Vagina (tissue), 2 donors: ENCODE measurements at places on chromosomes 13 and 19.

DNA sequence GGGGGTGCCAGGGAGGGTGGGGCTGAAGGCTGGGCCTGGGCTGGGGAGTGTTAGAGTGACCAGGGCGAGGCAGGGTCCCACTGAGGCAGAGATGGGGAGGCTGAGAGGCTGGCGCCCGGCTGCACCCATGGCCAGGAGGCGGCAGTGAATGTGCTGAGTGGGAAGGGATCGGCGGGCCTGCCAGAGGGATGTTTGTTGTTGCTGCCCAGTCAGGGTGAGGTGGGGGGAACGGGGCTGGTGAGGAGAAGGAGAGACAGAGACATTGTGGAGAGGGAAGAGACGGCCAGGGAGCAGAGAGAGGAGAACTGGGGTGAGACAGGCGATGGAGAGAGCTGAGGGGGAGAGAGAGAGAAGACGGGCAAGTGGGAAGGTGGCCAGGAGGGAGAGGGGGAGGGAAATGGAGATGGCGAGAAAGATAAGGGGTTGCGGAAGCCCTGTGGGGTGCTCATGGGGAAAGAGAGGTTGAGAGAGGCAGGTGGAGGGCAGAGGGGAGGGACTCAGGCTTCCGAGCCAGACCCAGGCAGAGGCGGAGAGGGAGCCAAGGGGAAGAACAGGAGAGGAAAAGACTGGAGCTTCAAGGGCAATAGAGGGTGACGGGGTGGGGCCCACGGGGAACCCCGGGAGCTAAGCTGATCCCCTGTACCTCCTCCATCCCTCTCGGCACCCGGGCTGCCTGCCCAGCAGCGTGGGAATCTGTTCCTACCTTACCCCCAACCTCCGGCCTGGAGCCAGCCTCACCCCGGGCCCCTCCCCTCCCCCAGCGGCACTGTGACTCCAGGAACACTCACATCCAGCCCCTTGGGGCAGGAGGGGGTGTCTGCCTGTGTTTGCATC lies 690 bp upstream of the B3GNT8 start:
- no peak for DNase-seq

- DNase-seq = no peak
Measured at GRCh38 chr19:5932609-5933262, 18.7 kb downstream of the CAPS start.

- no peak for DNase-seq
Measured at GRCh38 chr19:29320618-29321017, 107.7 kb upstream of the UQCRFS1 start.

DNA sequence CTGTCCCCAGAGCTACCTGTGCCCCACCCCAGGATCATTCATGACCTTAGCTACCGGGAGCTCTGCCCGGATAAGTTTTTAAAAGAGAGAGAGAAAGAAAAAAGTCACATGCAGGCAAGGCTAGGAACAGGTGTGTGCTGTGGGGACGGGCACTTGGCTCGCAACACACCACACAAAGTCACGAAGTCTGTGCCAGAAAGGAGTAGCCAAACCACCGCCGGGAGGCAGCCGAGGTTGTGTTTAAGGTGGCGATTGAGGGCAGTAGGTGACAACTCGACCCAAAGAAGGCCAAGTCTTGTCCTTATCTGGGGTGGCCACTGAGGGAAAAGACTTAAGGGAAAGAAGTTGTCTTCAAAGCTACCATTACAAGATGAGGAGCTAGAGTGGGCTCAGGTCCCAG lies 4.6 kb upstream of the TSHZ3 start:
- no peak for DNase-seq

DNA sequence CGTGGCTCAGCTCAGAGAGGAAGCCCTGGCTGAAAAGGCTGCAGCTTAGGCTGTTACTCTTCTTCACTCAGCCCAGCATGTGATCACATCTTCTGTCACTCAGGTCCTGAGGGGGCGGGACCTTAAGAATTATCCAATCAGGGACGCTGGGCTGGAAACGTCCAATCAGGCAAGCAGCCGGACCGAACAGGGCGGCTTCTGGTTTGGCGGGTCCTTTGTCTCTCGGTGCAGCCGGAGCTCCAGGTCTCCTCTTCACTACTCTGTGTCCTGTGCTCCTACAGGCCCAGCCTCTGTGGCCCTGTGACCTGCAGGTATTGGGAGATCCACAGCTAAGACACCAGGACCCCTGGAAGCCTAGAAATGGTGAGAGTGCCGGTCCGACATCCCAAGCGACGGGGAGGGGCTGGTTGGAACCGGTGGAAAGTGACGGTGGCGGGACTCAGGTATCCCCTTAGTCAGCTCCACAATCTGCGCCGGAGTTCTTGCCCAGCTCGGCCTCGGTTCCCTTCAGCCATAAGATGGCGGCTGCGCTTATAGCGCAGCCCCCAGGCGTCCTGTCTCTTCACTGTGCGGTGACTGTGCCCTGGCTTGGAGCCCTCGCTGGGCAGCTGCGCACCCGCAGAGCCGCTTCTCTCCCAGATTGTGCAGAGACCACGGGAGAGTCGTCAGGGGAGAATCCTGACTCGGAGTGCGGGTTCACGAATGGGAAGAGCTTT lies at the start of gene ZNF93:
TSS of gene ZNF93 (plus strand) at position 218 of the 716 bp plus-strand sequence. CDS start at position 361, 143 bp downstream.
- peak; percentile 97 for DNase-seq

- no peak for DNase-seq
Measured at GRCh38 chr13:20960663-20961309, 58.2 kb upstream of the XPO4 start.

- no peak for DNase-seq
Measured at GRCh38 chr19:58021541-58022282, 12.1 kb upstream of the ZSCAN1 start.

DNA sequence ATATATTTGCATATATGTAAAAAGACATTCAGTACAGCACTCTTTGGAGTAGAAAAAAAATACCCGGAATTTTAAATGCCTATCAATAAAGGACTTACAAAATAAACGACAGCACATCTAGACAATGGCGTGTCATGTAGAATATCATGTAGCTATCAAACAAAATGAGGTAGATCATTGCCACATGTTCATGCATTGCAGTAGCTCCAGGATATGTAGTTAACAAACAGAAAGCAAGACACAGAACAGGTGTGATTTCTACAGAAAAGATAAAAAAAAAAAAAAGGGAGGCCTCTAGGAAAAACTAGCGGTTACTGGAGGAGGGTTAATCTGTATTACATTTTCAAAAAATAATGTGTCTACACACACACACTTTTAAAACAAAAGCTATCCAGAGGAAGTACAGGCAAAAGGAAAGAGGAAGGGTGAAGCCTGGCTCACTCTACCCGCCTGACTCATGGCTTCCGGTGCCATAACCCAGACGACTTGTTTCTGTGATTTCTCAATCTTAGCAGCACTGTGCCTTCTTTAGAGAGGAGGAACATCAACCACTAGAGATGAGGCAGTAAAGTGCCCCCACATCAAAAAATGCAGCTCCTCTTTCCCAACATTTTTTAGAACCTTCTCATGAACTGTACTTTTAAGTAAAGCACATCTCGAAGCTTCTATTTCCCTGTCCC lies 6.9 kb downstream of the KCTD12 start:
- DNase-seq = no peak

DNA sequence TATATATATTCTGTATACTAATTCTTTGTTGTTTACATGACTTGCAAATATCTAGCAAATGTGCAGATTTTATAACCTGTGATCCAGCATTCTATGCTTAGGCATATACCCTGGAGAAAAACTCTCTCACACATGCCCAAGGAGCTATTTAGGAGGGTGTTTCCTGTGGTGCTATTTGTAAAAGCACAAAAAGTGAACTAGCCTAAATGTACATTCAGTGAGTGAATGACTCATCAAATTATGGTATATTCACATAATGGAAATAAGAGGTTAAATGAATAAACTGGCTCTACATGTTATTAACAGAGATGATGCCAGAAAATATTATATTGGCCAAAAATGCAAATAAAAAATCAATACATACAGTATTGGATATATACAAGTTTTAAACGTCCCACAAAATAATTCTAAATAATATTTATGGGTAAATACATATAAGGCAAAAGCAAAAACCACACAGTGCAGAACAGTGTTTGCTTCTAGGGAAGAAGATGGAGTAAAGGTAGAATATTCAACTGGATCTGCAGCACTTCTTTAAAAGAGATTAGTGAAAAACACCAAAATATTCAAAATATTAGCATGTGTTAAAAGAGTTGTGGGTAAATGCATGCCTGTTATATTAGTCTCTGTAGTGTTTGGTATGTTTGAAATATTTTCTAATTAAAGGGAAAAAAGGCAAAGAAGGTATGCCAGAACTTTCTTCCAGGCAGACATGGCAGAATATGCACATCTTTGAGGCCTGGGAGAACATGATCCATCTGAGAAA lies 344.7 kb downstream of the KLF5 start:
- DNase-seq = no peak
